Brain (organoid and tissue), 16 donors: ENCODE measurements at places on chromosomes 1 and 21.

DNA sequence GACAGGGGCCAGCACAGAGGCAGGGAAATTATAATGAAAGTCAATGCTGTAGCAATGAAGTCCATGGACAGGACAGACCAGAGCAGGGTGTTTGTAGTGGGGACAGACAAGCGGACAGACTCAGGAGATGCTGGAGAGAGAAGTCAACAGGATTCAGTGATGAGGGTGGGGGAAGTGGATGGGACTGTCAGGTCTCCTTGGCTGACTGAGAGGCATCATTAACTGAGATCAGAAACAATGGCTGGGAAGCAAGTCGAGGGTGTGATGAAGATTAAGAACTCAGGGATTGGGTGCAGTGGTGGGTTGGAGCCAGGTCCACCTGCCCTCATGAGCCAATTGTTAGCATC lies 25.5 kb downstream of the CD58 start:
- DNase-seq, result no peak

- peak; percentile 58 for DNase-seq
Measured at GRCh38 chr1:65059930-65060538, 88.0 kb upstream of the AK4 start.

GRCh38 chr21:42533963-42534355 lies 20.3 kb downstream of the SLC37A1 start:
- no peak for DNase-seq

GRCh38 chr21:16073586-16073985 lies 343.8 kb downstream of the USP25 start:
- DNase-seq, result peak; percentile 84

GRCh38 chr1:214234635-214235025 lies 46.3 kb upstream of the SMYD2 start:
- DNase-seq, result no peak

- DNase-seq, result no peak
Measured at GRCh38 chr1:173954179-173954578, 37.1 kb upstream of the SERPINC1 start.
